Type B pancreatic cell (in vitro differentiated cells): ENCODE measurements at places on chromosomes 2 and 18. TPM values are rescaled to one million over a fixed set of nuclear protein-coding genes. Genes with fewer than 3 reads are reported as not detected.

GRCh38 chr18:5455674-5456073 is 88.1 kb downstream of the EPB41L3 start:
- no peak for DNase-seq

Gene SLC4A3
- total RNA-seq = 8.0 and 15.8 TPM in 2 replicates

Gene ESPNL
- total RNA-seq = 0.12 and 0.24 TPM in 2 replicates

- DNase-seq = no peak
Observed at GRCh38 chr2:100066856-100067255, 75.5 kb downstream of the AFF3 start.

DNA sequence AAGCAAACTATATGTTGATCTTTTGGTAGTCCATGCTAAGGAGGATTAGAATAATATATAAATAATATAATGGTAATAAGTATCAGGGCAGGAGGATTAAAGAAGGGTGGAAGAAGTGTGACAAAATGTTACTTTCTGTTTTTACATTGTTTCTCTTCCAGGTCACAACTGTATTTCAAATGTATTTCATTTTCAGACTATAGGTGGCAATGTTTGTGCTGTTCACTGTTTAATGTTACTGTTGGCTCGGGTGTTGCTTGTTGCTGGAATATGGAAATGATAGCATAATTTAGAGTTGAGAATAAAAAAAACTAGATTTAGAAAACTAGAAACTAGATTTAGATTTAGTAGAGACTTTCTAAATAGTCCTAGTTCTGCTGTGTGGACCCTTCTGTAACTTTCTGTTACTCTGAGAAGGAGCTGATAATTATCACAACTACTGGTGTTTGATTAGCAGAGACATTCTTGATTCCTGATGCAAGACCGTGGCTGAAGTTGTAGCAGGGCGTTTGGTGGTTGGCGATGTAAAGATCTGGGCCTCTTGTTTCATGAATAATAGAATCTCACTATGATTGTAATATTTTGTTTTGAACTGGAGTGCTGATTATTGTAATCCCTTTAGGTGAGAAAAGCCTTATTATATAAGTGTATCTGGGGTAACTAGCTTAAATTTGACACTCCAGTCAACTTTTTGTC is 7.9 kb downstream of the NEDD4L start:
- DNase-seq = no peak

DNA sequence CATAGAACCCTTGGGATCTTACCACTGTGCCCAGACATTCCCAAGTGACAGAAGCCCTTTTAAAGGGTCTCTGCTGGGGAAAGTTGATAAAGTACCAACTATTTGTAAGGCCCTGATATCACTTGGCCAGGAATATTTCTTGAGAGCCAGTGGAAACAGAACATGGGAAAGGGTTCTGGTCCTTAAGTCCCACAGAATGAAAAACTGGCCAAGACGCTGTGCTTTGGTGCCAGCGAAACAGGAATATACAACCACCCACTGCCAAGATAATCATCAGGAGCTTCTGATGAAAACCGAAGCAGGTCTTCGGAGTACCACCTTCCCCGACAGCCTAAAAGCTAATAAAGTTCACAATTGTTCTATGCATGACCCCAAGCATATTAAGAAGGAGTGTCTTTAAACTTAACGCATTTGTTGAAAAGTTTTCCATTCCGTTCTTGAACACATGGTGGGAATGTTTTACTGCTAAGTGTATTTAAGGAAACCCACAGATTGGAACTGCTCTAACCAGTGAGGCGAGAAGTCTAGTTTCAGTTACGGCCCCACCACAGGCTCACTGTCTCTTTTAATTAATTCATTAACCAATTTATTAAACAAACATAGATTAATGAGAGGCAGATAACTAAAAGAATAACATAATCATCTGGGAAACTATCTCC is 152.6 kb downstream of the ANKRD44 start:
- no peak for DNase-seq

DNA sequence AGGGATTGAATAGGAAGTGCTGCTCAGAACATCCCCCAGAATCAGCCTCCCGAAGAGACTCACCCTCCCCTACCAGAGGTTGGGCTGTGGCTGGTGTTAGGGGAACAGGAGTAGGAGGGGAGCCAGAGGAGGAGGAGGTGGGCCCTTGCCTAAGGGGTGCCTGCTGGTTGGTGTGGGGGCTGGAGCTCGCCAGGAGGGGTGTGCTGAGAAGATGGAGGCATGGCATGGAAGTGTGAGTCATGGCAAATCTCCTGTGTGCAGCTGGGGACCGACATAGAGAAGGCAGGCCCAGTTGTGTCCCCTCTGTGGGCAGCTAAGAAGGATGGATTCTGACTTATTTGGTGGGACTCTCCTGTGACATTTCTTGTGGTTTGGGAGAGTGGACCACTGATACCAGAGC is 73.7 kb downstream of the DGKD start:
- DNase-seq = peak; percentile 42

GRCh38 chr18:63183952-63184770 is 135.4 kb downstream of the BCL2 start:
- no peak for DNase-seq

DNA sequence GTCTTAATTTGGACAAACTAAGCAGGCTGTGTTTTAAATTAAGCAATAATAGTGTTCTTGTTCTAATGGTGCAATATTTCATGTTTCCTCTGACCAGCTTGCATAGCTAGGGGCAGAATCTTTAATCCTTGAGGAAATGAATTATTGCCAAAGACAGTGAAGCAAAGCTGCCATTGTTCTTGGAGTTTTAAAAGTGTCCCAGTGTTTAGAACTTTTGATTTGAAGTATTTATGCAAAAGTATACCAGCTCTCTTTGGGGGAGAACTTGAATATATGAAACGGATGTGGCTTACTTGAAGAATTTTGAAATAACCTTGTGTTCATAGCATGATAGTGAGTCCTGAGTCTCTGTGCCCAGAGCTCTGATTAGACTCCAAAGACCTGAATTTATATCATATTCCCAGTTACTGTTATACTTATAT is 33.4 kb downstream of the ITGA6 start:
- no peak for DNase-seq

DNA sequence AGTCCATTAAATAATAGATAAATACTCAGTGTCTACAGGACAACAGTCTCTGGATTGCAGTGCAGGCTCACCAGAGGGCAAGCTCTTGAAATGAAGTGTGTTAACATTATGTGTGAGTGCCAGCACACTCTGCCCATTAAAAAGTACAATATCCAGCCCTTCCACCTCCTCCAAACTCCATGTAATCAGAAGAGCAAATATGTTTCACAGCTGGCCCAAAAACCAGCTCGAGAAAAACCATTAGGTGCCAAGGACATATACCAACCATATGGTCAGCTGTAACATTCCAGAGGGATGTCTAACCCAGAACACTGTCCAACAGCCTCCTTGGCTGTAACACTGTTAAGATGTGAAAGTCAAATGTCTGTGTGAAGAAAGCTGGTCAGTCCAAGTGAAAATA is 112.2 kb downstream of the ZNF385B start:
- DNase-seq = no peak

- DNase-seq = no peak
Observed at GRCh38 chr2:225272173-225272572, 127.3 kb upstream of the NYAP2 start.

Gene MTERF4
- total RNA-seq = 38.9 and 46.3 TPM in 2 replicates

- no peak for DNase-seq
Observed at GRCh38 chr2:67108231-67108630, 288.9 kb upstream of the ETAA1 start.

Gene ERFE
- total RNA-seq = 0.29 and 3.8 TPM in 2 replicates

Gene IL36G
- total RNA-seq = not detected in 2 replicates

- peak; percentile 89 for DNase-seq
Observed at GRCh38 chr2:127408004-127408806, 10.0 kb upstream of the PROC start.

Gene FAM124B
- total RNA-seq = not detected in 2 replicates

DNA sequence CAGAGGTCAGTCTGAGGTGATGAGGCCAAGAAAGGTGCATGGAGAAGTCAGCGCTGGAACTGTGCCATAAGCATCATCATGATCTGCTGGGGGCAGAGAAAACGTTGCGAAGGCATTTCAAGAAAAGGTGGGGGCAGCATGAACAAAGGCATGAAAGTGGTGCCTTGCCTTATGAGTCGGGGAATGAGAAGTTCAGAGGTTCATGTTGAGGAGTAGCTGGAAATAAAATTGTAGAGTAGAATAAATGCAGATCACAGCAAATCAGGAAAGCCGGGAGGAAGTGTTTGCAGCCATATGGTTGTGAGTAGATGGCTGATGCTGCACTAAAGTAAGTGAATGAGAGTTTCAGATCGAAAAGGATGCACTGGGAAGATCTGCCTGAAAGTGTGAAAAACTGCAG is 72.1 kb upstream of the ARL5A start:
- DNase-seq = no peak

GRCh38 chr2:124426122-124426521 is 401.0 kb downstream of the CNTNAP5 start:
- no peak for DNase-seq

- peak; percentile 22 for DNase-seq
Observed at GRCh38 chr2:238854246-238854645, 6.4 kb downstream of the TWIST2 start.

Gene DNAH7
- total RNA-seq = 1.4 and 7.5 TPM in 2 replicates

DNA sequence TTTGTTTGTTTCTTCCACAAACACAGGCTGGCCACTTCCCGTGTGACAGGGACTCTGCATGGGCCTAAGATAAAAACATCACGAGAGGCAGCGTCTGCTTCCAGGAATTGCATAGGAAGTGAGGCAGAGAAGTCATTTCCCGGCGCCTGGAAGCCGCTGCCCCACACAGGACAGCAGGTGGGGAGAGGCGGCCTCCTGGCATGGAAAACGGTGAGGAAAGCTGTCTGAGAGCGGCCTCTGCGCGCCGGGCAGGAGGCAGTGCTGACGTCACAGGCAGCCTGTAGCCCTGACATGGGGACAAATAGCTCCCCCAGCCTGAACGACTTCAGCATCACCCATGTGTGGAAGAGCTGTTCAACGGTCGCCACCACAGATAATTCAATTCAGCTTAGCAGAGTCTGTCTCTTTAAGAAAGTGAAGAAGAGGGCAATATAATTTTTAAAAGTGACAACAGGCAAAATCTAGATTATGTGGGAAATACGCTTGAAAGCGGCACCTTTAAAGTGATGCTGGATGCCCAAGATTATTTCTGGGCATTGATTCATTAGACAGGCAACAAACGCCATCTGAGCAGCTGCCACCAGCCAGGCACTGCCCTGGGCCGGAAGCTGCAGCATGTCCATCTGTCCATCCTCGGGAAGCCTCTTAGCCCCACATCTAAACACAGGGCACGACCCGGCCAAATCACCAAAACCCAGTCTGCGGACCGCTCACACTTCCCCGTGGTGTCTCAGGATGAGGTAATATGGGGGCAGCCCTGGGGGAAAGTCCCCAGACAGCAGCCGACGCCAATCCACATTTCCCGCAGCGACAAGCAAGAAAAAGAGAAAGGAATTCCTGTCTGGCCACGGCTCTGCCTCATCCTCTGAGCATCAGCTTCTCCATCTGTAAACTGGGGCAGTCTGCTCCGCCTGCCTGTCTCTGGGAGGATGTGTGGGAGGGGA is 138.9 kb downstream of the PXDN start:
- DNase-seq = no peak

GRCh38 chr2:74188018-74188601 is 9.4 kb upstream of the MOB1A start:
- no peak for DNase-seq

Gene SLC66A3
- total RNA-seq = 6.3 and 6.5 TPM in 2 replicates

GRCh38 chr2:34001557-34001956 is 402.5 kb upstream of the FAM98A start:
- no peak for DNase-seq

DNA sequence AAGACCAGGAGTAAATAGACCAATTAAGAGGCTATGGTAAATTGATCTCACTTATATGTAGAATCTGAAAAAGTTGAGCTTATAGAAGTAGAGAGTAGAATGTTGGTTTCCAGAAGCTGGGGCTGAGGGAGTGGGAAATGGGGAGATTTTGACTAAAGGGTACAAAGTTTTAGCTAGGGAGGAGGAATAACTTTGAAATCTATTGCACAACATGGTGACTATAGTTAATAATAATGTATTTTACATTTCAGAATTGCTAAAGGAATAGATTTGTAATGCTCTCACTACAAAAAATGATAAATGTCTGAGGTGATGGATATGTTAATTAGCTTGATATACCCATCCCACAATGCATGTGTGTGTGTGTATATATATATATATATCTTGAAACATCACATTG is 82.1 kb downstream of the UBR3 start:
- no peak for DNase-seq

Gene PLCD4
- 0.40 and 1.4 TPM in 2 replicates for total RNA-seq

GRCh38 chr2:30792521-30792920 is 14.7 kb downstream of the CAPN13 start:
- no peak for DNase-seq

GRCh38 chr18:79932907-79933306 is 18.5 kb downstream of the SLC66A2 start:
- no peak for DNase-seq

DNA sequence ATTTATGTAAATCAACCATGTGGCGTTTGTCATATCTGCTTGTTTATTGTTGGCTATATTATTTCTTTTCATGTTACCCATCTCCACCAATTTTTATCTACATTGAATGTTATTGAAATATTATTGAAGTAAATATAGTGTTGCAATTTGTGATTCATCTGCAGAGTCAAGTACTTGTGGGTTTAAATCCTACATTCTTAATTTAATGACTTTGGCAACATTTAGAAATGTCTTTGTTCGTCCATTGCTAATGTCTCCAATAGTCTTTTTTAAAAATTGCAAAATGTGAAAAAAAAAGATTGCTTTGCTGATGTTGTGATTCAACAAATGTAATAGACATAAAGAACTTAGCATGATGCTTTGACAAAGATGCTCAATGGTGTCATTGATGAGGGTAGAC is 1572.8 kb upstream of the PIK3C3 start:
- DNase-seq = no peak

Gene PARD3B
- 12.6 and 15.9 TPM in 2 replicates for total RNA-seq

Gene SAG
- total RNA-seq = 0.43 TPM in 1 of 2 replicates, not detected in the other

Gene DNMT3A
- total RNA-seq = 97.6 and 139 TPM in 2 replicates

Gene CELF4
- 8.4 and 9.2 TPM in 2 replicates for total RNA-seq
